Stimulated activated CD8-positive, alpha-beta memory T cell treated with anti-CD3 and anti-CD28 coated beads, Interleukin-2, amount 100 ng/mL, for 48 hours (primary cell): ENCODE measurements at places on chromosomes 7 and 10.

- no peak for DNase-seq
These were observed 135.3 kb downstream of the OAT start for GRCh38 chr10:124283215-124283948.

GRCh38 chr7:111853201-111853990 lies 291.1 kb upstream of the IMMP2L start:
- no peak for DNase-seq

GRCh38 chr7:28748933-28749584 lies 209.1 kb downstream of the TRIL start:
- no peak for DNase-seq

- no peak for DNase-seq
These were observed 448.9 kb downstream of the ADRA2A start for GRCh38 chr10:111525696-111526095.

- DNase-seq: no peak
These were observed 1200.3 kb upstream of the LRRN3 start for GRCh38 chr7:109890622-109891021.

- no peak for DNase-seq
These were observed 274.6 kb downstream of the KCND2 start for GRCh38 chr7:120547605-120548004.

GRCh38 chr7:117458977-117459583 lies 20.7 kb upstream of the CFTR start:
- no peak for DNase-seq

DNA sequence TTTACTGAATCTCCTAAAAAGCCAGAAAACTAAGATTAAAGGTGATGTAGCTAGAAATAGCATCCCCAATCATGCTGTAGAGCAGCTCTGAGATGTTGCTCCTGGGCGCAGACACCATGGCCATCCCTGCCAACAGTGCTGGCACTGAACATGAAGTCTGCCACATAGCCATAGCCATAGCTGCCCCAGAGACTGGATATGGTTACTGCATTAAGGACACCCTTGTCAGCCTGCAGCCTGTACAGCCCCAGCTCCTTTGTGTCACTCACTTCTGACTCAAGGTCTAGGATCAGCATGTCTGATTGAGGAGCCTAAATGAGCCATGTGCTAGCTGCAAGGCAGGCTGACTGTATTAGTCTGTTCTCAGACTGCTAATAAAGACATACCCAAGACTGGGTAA lies 284.6 kb downstream of the RPS24 start:
- DNase-seq: no peak

- DNase-seq: no peak
These were observed 39.6 kb upstream of the IKZF1 start for GRCh38 chr7:50264908-50265307.
